ENCODE measurements at places on chromosomes 1 and 21.

DNA sequence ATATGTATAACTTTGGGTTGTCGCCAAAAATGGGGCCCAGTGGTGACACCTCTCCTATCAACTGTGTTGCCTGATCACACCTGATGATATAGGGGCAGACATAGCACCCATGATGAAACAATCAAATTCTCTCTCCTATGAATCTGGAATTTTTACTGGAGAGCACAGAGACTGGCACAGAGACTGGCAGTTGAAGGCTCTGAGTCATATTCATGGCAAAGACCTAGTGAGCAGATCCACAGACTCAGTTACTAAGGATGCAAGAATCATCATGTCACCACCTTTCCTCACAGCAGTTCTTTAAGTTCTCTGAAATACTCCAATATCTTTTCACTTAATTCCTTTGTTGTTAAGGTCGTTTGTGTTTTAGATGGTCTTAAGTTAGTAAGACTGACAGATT, 60.0 kb downstream of the APCS start:
- peak; percentile 29 for DNase-seq

DNA sequence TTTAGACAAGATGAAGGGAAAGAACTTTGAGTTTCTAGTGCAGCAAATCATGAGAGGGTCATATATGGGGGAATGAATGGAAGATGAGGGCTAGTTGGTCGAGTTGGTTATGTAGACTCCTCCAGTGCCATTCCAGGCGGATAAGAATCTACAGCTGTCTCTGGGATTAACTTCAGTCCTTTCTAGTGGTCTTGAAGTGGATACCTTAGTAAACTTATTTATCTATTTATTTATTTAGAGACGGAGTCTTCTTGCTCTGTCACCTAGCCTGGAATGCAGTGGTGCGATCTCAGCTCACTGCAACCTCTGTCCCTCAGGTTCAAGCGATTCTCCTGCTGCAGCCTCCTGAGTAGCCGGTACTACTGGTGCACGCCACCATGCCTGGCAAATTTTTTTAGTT, 41.4 kb upstream of the RCC2 start:
- DNase-seq: no peak

GRCh38 chr1:206497774-206498173, 9.6 kb upstream of the RASSF5 start:
- no peak for DNase-seq

- no peak for DNase-seq
Observed at GRCh38 chr1:35706846-35707600, 11.7 kb downstream of the C1orf216 start.

DNA sequence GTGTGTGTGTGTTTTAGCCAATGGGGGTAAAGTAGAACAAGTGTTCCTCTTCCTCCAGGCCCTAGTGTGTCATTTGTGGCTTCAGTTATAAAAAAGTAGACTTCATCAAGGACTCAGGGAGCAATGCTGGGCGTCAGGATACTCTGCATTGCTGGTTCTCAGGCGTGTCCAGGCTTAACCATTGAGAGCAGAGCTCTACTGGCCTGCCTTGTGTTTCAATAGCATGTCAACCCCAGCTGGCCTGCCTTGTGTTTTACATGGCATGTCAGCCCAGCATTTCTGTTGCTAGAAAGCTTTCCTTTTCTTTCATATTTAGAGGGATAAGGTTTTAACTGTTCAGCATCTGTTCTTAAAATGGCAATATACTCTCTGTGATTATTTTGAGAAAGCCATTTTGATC, 117.6 kb upstream of the TMPRSS15 start:
- no peak for DNase-seq

- no peak for DNase-seq
Observed at GRCh38 chr1:47875036-47875435, 122.1 kb downstream of the TRABD2B start.

DNA sequence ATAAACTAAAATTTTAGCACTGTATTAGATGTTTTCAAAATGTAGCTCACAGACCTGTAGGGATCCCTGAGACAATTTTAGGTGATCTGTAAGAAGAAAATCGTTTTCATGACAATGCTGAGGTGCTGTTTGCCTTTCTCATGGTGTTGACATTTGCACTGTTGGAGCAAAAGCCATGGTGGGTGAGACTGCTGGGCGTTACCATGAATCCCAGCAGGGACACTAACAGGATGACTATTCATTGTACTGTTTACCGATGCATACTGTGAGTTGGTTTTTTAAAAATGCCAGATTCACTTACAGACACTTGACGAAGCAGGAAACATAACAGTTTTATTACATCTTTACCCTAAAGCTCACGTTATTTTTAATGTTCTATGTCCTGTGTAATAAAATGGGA, 468.5 kb downstream of the PCP4 start:
- no peak for DNase-seq

GRCh38 chr1:163531345-163531744, 209.6 kb downstream of the NUF2 start:
- DNase-seq: no peak

GRCh38 chr1:222919478-222919865, 104.6 kb downstream of the DISP1 start:
- no peak for DNase-seq

DNA sequence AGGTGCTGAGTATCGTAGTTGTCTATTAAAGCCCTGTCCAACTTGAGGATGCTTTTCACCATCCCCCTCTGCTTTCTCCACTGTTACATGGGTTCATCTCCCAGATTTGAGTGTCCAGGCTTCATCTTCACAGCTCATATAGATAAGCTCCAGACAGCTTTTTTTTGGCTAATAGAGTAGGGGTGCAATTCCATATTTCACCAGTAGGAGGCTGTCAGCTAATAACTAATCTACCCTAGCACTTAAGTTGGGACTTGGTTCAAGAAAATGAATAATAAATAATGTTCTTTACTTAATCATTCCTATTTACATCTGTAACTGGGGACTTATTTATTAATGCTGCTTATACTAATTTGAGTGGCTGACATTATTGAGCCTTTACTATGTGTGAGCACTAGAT, 124.5 kb downstream of the IGSF21 start:
- DNase-seq: no peak

- DNase-seq: no peak
Observed at GRCh38 chr1:9598316-9598700, 9.6 kb downstream of the TMEM201 start.

- DNase-seq: no peak
Observed at GRCh38 chr1:28278763-28279162, 19.4 kb downstream of the SESN2 start.

- no peak for DNase-seq
Observed at GRCh38 chr1:36753451-36753850, 270.7 kb upstream of the CSF3R start.

GRCh38 chr1:16162163-16162822, 6.4 kb upstream of the EPHA2 start:
- DNase-seq: no peak

DNA sequence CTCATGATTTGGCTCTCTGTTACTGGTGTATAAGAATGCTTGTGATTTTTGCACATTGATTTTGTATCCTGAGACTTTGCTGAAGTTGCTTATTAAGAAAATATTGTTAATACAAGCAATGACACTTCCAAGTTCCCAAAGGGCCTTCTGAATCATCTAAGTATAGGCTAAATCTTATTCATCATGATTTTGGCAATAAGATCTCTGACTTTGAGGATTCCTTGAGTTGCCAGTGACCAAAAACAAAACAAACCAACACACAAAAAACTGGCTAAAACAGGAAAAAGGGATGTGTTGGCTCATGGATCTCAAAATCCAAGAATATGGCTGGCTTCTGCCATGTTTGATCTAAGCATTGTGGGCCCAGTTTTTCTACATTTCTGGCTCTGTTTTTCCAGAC, 163.4 kb downstream of the HHIPL2 start:
- no peak for DNase-seq

- peak; percentile 95 for DNase-seq
Observed at GRCh38 chr1:53541761-53542550, 82.8 kb downstream of the DMRTB1 start.

DNA sequence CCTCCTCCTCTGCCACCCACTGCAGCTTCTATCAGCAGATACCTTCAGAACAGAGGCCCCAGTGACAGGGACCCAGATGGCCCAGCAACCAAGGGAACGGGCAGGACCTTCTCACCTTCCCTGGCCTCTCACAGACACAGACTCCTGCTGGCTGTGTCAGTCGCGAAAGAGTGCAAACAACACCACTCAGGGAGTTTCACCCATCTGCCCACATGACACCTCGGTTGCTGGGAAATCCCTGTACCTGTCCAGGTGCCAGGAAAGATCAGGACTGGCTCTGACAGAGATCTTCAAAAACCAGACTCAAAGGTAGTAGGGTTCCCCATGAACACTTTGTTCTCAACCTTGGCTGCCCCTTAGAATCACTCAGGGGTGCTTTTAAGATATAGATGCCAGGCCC, 83.5 kb upstream of the HIVEP3 start:
- DNase-seq: no peak

DNA sequence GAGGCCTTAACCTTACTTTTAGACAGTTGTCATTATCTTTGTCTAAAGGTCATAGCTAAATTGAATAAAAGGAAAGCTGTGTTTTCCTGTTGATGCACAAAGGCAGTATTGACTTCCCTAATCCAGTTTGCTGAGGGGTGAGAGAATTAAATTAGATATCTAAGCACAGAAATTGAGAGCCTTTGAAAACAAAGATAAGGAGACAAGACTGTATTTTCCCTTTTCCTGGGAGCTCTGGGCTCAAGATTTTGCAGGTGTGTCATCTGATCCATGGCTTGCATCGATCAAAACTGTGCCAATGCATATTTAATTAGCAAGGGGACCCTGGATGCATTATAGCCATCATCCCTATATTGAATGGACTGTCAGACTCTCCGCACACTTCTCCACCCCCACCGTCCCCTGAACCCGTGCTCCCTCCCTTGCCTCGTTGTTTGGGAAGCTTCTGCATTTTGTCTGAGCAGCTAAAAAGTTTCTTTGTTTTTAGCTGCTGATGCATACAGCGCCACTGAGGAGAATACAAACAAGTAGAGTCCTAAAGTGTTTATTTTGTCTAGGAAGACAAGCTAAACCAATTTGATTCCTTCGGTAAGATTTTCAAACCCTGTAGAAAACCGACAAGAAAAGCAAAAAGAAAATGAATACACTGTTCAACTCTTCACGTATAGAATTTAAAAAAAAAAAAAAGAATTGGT, 186.3 kb downstream of the NFIA start:
- no peak for DNase-seq

- no peak for DNase-seq
Observed at GRCh38 chr21:19049567-19049966, 646.0 kb upstream of the TMPRSS15 start.

- peak; percentile 49 for DNase-seq
Observed at GRCh38 chr1:159188375-159188788, 16.3 kb upstream of the ACKR1 start.

DNA sequence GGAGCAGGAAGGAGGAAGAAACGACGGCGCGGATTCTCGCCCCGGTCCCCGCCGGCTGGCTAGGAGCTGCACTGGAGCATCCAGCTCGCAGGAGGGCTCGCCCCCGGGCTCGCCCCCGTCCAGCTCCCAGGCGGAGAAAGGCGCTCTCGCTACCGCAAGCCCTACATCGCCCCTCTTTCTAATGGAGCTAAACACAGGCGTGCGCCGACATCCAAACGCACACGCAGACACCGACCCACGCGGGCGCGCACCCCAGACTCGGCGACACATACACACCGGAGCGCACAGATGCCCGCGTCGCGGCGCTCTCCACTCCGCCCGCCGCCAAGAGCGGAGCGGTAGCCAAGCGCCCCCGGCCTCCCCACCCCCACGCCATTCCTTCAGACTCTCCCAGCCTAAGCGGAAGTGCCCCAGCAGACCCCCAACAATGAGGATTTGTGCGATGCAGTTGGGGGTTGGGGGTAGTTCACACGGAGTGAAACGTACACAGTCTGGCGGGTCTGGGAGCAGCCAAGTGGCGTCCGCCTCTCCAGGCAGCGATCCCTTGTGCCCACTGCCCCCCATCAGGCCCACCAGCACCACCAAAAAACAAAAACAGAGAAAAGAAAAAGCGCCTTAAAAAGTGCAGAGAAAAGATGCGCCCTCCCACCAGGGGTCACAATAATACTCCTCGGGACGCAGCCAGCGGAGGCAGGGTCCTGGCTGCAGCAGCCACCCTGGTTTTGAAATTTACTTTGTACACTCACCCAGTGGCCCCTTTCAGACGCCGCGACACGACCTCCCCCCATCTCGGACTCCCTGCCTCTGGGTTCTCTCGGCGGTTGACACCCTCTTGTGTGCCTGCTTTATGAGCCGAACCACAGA, 1.4 kb downstream of the DAB1 start:
- no peak for DNase-seq

DNA sequence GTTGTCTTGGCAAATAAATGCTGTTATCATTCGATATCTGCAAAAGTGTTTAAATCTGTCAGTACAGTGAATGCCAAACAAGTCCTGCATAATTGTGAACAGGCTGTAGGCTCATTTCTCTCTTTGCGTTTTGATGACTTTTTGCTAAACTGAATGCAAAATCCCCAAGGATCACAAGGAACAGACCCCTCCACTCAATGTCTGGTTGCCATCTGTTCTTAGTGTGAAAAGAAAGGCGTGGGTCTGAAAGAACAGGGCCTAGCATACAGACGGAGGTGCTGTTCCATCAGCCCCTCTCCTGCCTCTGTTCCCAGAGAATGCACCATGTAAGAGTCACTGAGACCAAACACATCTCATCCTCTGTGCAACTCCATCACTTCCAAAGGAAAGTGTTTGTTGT, 40.4 kb downstream of the EIF2B3 start:
- DNase-seq: no peak

- no peak for DNase-seq
Observed at GRCh38 chr1:232813097-232813496, 7.9 kb downstream of the MAP10 start.

DNA sequence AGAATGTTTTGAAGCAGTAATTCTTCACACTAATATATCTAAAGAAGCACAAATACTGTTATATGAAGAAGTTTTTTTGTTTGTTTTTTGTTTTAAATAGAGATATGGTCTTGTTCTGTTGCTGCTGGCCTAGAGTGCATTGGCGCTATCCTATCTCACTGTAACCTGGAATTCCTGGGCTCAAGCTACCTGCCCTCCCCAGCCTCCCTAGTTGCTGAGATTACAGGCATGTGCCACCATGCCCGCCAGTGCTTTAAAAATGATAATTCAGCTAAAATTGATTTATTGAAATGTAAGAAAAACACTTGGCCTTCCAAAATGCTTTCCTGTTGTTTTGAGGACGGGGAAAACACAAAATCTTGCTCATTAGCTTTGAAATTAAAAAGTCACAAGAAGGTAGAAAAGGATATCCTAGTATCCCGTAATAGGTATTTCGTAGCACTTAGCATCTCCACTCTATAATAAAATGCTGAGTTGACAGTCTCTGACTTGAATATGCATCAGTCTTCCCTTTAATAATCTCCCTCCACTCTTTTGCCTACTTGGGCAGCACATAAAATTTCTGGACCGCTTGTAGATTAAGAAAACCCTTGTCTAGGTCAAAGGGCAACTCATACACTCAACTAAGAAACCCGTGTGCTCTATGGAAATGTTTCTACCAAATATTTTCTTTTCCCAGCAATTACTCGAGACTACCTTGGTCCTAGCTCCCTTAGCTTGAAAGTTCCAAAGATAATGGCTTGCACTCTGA, 1.3 kb downstream of the SCYL3 start:
- no peak for DNase-seq

- DNase-seq: no peak
Observed at GRCh38 chr21:44500111-44500510, 39.9 kb downstream of the KRTAP10-1 start.

- DNase-seq: no peak
Observed at GRCh38 chr1:67785847-67786753, 47.2 kb downstream of the GNG12 start.
